ENCODE measurements at places on chromosomes 5 and 9.

DNA sequence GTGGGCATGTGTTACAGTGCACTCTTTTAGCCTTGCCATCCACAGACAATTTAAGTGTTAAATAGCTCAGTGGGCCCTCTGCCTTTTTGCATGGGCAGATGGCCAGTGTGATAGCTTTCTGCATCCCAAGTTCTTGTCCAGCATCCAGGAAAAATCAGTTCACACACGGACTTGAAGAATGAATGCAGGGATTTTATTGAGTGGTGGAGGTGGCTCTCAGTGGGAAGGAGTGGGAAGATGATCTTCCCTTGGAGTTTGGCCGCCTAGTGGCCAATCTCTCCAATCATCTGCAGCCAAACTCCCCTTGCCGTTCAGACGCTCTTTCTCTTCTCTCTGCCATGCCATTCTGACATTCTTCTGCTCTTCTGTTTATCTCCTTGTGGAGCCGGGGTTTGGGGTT, 322.4 kb upstream of the GRAMD2B start:
- DNase-seq = no peak

GRCh38 chr9:37373621-37374020, 48.9 kb upstream of the GRHPR start:
- no peak for DNase-seq

GRCh38 chr5:168734620-168735300, 155.6 kb upstream of the PANK3 start:
- no peak for DNase-seq

DNA sequence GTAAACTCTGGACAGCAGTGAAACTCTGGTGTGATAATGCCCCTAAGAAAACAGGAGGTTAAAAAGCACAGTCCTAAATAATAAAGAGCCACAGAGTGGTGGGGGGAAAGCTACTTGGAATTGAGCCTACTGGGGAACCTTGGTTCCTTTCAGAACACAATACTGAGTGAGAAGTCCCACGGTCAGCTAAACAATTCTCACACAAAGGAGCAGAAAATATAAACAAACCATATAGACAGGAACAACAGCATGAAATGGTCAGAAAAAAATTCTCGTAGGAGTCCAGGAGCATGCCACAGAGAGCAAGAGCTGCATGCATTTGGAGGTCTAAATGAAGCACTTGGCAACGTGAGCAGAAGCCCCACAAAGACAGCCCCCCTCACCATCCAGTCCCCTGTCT, 56.0 kb downstream of the TEK start:
- DNase-seq = no peak

DNA sequence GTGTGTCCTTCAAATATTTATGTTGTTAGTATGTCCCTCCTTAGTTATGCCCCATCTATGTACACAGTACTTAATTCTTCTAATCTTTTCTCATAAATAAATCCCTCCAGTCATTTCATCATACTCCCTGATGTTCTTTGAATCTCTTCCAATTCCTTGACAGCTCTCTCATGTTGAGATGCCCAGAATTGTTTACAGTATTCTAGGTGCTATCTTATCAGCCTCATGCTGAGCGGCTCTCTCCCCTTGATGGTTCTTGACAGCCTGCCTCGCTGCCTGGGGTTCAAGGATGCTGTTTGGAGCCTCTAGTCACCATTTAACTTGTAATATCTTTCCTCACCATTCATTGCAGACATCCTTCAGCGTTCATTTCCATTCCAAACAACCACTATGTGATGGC, 799.2 kb downstream of the BRINP1 start:
- no peak for DNase-seq

- no peak for DNase-seq
Observed at GRCh38 chr9:132697230-132697629, 27.0 kb downstream of the GTF3C4 start.

GRCh38 chr9:109335929-109336328, 15.1 kb upstream of the EPB41L4B start:
- DNase-seq = no peak

GRCh38 chr5:106843812-106844416, 826.8 kb downstream of the EFNA5 start:
- no peak for DNase-seq

DNA sequence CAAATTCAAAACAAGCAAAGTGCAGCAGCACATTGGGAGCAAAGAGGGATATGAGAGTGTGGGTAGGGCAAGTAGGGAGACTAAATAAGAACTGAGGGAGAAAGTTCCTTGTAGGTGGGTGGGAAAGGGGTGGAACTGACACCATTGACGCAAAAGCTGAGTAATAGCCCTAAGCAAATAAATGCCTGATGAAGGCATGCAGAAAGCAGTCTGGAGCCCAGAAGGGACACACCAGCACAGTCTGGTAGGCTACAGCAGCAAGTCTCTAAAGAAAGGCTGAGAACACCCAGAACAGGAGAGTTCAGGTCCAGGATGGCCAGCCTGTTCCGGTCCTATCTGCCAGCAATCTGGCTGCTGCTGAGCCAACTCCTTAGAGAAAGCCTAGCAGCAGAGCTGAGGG, at the start of gene INSL4:
INSL4 (plus strand) TSS at position 208 of the 400 bp plus-strand sequence; CDS start at position 313, 105 bp downstream.
- no peak for DNase-seq

DNA sequence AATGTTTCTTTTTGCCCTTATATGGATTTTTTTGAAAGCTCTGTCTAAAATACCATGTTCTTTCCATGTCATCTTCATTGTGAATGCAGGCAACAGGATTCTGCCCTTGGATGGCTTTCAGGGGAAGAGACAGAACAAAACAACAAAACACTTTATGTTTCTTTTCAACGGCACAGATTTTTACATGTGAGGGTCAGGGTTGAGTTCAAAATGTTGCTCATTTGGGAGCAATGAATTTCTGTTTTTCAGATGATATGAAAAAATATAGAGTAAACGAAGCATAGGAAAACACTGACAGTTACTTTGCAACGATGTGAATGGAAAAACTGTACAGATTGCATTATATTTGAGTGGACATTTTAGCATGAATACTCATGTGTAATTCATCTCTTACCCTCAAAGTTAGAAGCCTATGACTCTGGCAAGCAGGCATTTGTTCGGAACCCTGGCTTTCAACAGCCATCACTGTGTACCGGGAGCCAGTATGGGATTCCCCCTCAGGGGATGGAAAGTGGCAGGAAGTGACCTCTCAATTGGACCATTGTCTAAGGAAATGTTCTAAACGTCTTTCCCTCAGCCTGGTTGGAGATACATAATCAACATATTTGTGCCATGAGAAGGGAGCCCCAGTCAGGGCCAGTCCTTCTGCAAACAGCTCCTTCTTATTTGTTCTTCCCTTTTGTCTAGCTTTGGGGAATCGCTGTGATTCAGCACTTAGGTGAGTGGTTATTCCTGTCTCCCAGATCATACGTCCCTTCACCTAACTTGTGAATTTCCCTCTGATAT, 153.9 kb upstream of the MEF2C start:
- no peak for DNase-seq

- DNase-seq = no peak
Observed at GRCh38 chr5:147830035-147830434, 1.4 kb downstream of the SPINK1 start.

DNA sequence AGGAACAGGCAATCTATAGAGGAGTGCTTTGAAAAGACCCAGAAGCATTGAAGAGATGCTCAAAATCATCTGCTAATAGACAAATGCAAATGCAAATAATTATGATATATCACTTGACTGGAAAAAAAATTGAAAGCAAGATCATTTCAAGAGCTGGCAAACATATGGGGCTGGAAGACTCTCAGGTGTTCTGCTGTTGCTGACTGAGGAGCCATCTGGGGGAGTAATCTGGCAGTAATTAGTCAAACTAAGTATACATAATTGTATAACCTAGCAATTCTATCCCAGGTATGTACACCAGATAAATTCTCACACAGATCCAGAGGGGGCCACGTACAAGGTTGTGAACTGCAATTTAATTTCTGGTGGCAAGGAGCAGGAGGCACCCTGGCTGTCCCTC, 4.6 kb upstream of the HMHB1 start:
- DNase-seq = no peak

- DNase-seq = no peak
Observed at GRCh38 chr9:98332405-98332831, 77.0 kb upstream of the TBC1D2 start.

GRCh38 chr5:60586307-60586901, 113.6 kb downstream of the DEPDC1B start:
- DNase-seq = no peak

GRCh38 chr9:98117984-98118639, 910 bp downstream of the TRIM14 start:
- DNase-seq = no peak

GRCh38 chr9:125749951-125750626, 2.9 kb downstream of the PBX3 start:
- DNase-seq = no peak
